Mesothelial cell of epicardium (in vitro differentiated cells): ENCODE measurements at places on chromosomes 13 and 19. TPM values are rescaled to one million over a fixed set of nuclear protein-coding genes. Genes with fewer than 3 reads are reported as not detected.
A peak's percentile ranks its signal among the peaks of the same experiment; 100 is the strongest.

DNA sequence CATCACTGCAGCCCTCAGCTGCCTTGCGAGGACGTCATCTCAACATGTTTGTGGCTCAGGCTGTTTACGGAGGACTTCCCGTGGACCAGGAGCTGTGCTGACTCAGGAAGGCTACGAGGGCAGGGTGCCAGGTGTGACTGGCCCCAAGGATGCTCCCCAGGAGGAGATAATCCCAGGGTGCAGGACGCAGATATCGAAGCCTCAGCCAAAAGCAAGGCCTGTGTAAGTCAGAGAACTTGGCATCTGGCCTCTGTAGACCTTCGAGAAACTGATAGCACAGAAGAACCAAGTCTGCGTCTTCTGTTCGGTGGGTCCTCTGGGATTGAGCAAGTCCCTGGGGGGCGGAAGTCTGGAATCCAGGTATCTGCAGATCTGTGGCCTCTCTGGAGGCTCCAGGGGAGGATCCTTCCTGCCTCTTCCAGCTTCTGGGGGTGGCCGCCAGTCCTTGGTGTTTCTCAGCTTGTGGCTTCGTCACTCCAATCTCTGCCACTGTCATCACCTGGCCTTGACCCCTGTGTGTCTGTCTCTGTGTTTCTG, 2.6 kb upstream of the DOHH start:
- no peak overlapping the region for H3K4me3 ChIP-seq
- peaks cover 3% of the 10 kb centered on the region for H3K36me3 ChIP-seq
- peaks cover 29% of the 10 kb centered on the region for H3K4me1 ChIP-seq
- DNase-seq, result no peak

DNA sequence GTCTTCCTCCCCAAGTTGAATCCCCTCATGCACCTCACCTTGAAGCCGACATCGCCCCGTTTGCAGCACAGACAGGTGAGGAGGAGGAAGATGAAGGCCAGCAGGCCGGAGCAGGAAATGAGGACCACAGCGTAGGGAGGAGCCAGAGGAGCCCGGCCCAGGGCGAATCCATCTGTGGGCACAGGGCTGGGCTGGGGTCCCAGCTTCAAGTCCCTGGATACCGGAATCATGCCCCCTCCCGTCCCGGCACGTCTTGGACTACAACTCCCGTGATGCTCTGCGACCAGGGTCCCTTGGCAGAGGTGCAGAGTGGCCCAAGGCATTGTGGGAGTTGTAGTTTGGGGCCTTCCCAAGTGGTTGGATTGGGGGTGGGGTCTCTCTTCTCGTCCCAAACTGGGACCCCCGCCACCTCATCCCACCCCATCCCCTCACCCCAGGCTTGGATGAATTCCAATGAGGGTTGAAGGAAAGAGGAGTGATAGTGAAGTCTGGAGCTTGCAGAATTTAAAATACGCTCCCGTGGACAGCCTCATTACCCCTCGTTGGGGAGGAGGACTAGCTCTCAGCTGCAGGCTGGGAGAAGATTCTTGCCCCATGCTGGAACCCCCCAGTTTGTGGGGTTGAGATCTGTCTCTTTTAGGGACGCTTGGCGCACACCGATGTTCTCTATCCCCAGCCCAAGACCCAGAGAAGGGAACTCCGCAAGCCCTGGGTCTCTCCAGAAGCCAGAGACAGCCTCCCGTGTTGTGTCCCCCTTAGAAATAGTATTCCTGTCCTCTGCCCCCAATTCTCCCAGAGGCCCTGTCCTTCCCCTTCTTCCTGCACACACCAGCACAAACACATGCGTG, 990 bp downstream of the LMTK3 start:
- H3K27me3 ChIP-seq, result peaks cover 3% of the 10 kb centered on the region
- H3K36me3 ChIP-seq, result peaks cover 4% of the 10 kb centered on the region
- H3K27ac ChIP-seq, result peak overlapping the region; percentile 56
- peak overlapping the region; percentile 80 for H3K4me3 ChIP-seq

GRCh38 chr13:24203811-24204210, 43.3 kb downstream of the SPATA13 start:
- H3K27ac ChIP-seq, result no peak overlapping the region
- H3K36me3 ChIP-seq, result no peaks in the 10 kb centered on the region
- no peaks in the 10 kb centered on the region for H3K27me3 ChIP-seq
- no peak overlapping the region for H3K4me3 ChIP-seq

DNA sequence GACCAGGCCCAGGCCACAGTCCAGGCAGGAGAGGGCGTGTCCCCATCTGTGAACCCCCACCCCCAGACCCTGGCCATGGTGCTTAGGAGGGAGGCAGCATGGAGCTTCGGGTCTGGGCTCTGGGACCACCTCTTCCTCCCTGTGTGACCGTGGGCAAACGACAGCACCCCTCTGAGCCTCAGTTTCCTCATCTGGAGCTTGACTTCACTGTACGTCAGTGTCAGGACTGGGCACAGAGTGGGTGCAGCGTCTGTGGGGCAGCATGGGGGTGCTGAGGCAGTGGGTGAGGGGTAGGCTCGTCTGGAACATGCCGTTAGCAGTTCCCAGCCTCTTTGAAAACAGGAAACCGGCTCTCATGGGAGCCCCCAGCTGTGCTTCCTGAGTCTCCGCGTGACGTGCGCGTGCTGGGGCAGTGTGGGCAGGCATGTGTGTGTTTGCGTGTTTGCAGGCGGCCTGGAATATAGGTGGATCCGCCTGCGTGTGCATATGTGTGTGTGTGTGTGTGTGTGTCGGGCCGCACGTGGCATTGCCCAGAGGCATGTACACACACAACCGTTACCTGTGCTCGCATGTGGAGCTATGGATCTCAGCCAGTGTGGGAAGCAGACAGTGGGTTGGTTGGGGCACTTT, 15.8 kb downstream of the ARRDC2 start:
- H3K27ac ChIP-seq, result no peak overlapping the region
- no peak overlapping the region for H3K4me3 ChIP-seq
- H3K4me1 ChIP-seq, result peaks cover 3% of the 10 kb centered on the region
- no peak for DNase-seq
- H3K27me3 ChIP-seq, result peaks cover 4% of the 10 kb centered on the region
- no peaks in the 10 kb centered on the region for H3K36me3 ChIP-seq

- H3K27ac ChIP-seq, result no peak overlapping the region
- H3K36me3 ChIP-seq, result no peaks in the 10 kb centered on the region
- peaks cover 45% of the 10 kb centered on the region for H3K27me3 ChIP-seq
- no peak for DNase-seq
Measured at GRCh38 chr19:47438793-47439220, 19.5 kb upstream of the MEIS3 start.

GRCh38 chr13:72788831-72789230, 6.9 kb downstream of the PIBF1 start:
- H3K27ac ChIP-seq, result no peak overlapping the region
- DNase-seq, result no peak
- H3K36me3 ChIP-seq, result peaks cover 26% of the 10 kb centered on the region
- H3K27me3 ChIP-seq, result no peaks in the 10 kb centered on the region

GRCh38 chr19:2777952-2778683, 5.0 kb downstream of the SGTA start:
- no peak for DNase-seq
- H3K4me1 ChIP-seq, result peaks cover 14% of the 10 kb centered on the region
- no peak overlapping the region for H3K4me3 ChIP-seq
- H3K27me3 ChIP-seq, result no peaks in the 10 kb centered on the region

- no peak overlapping the region for H3K4me3 ChIP-seq
- no peak for DNase-seq
- no peak overlapping the region for H3K27ac ChIP-seq
- H3K36me3 ChIP-seq, result no peaks in the 10 kb centered on the region
- no peaks in the 10 kb centered on the region for H3K4me1 ChIP-seq
Measured at GRCh38 chr13:52797176-52797575, 51.3 kb downstream of the PCDH8 start.

GRCh38 chr13:41111454-41111853, 21.1 kb downstream of the KBTBD6 start:
- H3K4me1 ChIP-seq, result no peaks in the 10 kb centered on the region
- H3K36me3 ChIP-seq, result no peaks in the 10 kb centered on the region
- no peak for DNase-seq
- H3K27me3 ChIP-seq, result no peaks in the 10 kb centered on the region
- H3K27ac ChIP-seq, result no peak overlapping the region

- H3K36me3 ChIP-seq, result peaks cover 15% of the 10 kb centered on the region
- H3K27me3 ChIP-seq, result peaks cover 9% of the 10 kb centered on the region
- peak; percentile 21 for DNase-seq
- H3K4me1 ChIP-seq, result peaks cover 2% of the 10 kb centered on the region
- H3K4me3 ChIP-seq, result no peak overlapping the region
- no peak overlapping the region for H3K27ac ChIP-seq
Measured at GRCh38 chr19:991174-991931, 7.2 kb downstream of the WDR18 start.

- no peaks in the 10 kb centered on the region for H3K36me3 ChIP-seq
- no peaks in the 10 kb centered on the region for H3K27me3 ChIP-seq
- H3K4me1 ChIP-seq, result peaks cover 2% of the 10 kb centered on the region
- no peak overlapping the region for H3K27ac ChIP-seq
- H3K4me3 ChIP-seq, result no peak overlapping the region
Measured at GRCh38 chr19:53596056-53596455, 35.7 kb upstream of the DPRX start.

- no peak overlapping the region for H3K4me3 ChIP-seq
- no peaks in the 10 kb centered on the region for H3K36me3 ChIP-seq
- no peak overlapping the region for H3K27ac ChIP-seq
- no peaks in the 10 kb centered on the region for H3K4me1 ChIP-seq
- no peak for DNase-seq
- no peaks in the 10 kb centered on the region for H3K27me3 ChIP-seq
Measured at GRCh38 chr19:51431124-51431523, 13.7 kb upstream of the SIGLEC10 start.

DNA sequence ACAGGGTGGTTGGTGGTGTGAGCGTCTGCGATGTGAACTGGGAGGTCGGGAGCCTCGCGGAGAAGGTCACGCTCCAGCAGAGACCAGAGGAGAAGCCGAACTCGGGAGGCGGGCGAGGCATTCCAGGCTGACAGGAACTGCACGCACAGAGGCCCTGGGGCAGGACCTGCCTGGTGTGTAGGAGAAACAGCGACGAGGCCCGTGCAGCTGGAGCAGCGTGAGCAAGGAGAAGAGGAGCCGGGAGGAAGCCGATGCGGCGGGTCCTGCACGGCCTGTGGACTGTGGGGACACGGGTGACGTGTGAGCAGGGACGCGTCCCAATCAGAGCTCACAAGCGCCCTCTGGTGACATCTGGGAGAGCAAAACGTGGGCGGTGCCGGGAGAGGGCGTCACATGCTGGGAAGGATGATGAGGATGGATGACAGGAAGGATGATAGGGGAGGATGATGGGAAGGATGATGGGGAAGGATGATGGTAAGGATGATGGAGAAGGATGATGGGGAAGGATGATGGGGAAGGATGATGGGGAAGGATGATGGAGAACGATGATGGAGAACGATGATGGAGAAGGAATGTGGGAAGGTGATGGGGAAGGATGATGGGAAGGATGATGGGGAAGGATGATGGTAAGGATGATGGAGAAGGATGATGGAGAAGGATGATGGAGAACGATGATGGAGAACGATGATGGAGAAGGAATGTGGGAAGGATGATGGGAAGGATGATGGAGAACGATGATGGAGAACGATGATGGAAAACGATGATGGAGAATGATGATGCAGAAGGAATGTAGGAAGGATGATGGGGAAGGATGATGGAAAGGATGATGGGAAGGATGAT, 16.1 kb upstream of the MADCAM1 start:
- no peaks in the 10 kb centered on the region for H3K36me3 ChIP-seq
- H3K27me3 ChIP-seq, result peaks cover 24% of the 10 kb centered on the region
- peak overlapping the region; percentile 45 for H3K4me3 ChIP-seq
- H3K4me1 ChIP-seq, result peaks cover 5% of the 10 kb centered on the region
- DNase-seq, result peak; percentile 68
- H3K27ac ChIP-seq, result peak overlapping the region; percentile 4

- H3K36me3 ChIP-seq, result no peaks in the 10 kb centered on the region
- DNase-seq, result no peak
- peak overlapping the region; percentile 82 for H3K27ac ChIP-seq
- peaks cover 18% of the 10 kb centered on the region for H3K4me1 ChIP-seq
- H3K4me3 ChIP-seq, result no peak overlapping the region
Measured at GRCh38 chr19:2556221-2557092, 80.5 kb downstream of the GADD45B start.

- no peaks in the 10 kb centered on the region for H3K27me3 ChIP-seq
- H3K27ac ChIP-seq, result peak overlapping the region; percentile 92
- DNase-seq, result no peak
- H3K36me3 ChIP-seq, result no peaks in the 10 kb centered on the region
- peaks cover 44% of the 10 kb centered on the region for H3K4me1 ChIP-seq
Measured at GRCh38 chr13:36820222-36820621, 1.2 kb downstream of the RFXAP start.

DNA sequence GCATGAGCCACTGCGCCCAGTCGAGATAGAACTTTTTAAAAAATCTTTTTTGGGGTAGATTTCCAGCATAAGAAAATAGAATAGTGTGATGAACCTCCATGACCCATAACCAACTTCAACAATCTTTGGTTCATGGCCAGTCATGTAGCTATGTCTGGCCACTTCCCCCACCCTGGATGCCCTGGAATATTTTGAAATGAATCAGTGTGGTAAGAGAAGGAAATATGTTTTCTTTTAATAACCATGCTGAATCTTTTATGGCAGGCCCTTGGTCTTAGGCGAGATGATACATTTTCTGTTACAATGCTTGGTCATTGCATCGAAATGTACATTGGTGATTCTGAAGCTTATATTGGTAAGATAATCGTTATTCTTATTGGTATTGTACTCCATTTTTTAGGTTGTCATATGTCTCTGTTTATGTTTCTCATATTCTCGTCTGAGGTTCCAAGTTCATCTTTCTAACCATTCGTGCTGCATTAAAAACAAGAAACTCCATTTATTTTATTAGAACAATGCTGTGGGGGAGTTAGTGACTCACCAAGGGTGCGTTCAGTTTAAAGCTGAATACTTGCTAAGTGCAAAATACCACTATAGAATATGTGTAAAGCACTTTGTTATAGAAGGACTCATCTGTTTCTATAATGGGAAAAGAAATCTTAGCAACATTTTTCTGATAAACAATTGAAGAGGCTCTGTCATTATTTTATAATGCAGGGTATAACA, 16.4 kb upstream of the UPF3A start:
- no peaks in the 10 kb centered on the region for H3K4me1 ChIP-seq
- H3K36me3 ChIP-seq, result peaks cover 63% of the 10 kb centered on the region
- H3K27me3 ChIP-seq, result no peaks in the 10 kb centered on the region
- H3K27ac ChIP-seq, result no peak overlapping the region
- H3K4me3 ChIP-seq, result no peak overlapping the region

DNA sequence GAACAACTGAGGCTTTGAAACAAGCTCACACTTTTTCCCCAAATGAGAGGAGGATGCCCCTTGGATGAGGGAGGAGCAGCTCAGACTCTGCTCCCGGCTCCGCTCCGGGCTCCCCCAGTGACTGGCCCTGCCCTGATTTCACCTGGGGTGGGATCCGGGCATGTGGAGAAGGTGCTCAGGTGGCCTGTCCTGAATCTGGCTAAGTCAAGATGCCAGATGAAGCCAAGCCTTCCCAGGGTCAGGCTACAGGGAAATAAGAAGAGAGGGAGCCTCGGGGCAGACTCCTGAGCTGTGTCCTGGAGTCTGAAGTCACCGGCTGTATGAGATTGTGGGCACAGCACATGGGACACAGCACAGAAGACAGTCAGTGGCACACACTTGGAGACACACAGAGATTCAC, 10.3 kb downstream of the CEACAM5 start:
- H3K4me3 ChIP-seq, result no peak overlapping the region
- peaks cover 5% of the 10 kb centered on the region for H3K36me3 ChIP-seq
- no peaks in the 10 kb centered on the region for H3K4me1 ChIP-seq
- H3K27ac ChIP-seq, result no peak overlapping the region

GZMM gene
- total RNA-seq, result 0.25 to 0.40 TPM (median 0.29 TPM) in 3 replicates

HPN gene
- total RNA-seq, result 20.3 to 22.9 TPM (median 21.3 TPM) in 3 replicates

SIGLEC12 gene
- total RNA-seq, result not detected in 3 replicates

AXL gene
- 60.0 to 61.0 TPM (median 60.6 TPM) in 3 replicates for total RNA-seq

SIGLECL1 gene
- not detected in 3 replicates for total RNA-seq

UBAC2 gene
- total RNA-seq, result 61.8 to 64.3 TPM (median 62.3 TPM) in 3 replicates

TEX26 gene
- not detected in 3 replicates for total RNA-seq
